ENCODE measurements at places on chromosomes 6 and 20.
A peak's percentile ranks its signal among the peaks of the same experiment; 100 is the strongest.

- DNase-seq = no peak
Measured at GRCh38 chr6:37850728-37851285, 31.3 kb downstream of the ZFAND3 start.

DNA sequence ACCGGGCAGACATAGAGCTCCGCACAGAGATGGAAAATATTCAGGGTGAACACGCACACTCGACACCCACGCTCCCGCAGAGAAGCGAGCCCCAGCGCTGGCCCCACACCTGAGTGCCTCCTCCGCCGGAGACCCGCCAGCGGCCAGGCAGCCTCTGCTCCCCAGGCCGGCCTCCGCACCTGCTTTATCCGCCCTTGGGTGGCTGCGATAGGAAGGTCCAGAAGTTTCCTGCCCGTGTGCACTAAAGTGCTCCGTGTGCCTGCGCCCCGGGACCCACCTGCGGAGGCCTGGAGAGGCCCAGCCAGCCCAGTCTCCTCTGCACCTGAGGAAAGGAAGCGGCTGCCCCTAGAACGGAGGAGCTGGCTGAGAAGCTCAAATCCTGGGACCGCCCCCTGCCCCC, 10.8 kb upstream of the FOXC1 start:
- DNase-seq = no peak

DNA sequence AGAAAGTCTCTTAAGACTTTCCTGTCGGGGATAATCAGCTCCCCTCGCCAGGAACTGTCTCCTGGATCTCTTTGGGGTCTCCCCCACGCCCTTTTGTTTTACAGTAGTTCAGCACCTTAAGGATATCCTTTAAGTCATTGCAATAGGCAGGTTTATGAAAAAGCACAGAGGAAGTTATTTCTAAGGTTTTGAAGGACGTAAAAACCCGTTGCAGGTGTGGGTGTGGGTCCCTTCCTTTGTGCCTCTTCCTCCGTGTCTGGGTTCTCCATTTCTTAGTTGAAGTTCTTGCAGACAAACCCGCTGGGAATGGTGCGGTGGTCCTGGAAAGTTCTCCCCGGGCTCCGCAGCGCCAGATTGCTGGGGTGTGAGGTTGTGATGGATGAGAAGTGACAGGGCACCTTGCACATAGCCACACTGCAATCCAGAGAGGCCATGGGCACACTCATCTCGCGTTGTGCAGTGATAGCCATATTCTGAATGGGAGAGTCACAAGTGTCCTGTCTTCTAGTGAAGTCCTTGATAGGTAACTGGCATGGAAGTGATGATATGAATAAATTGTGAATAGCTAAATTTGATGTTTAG, 65.2 kb downstream of the GTF2H5 start:
- peak; percentile 9 for DNase-seq

GRCh38 chr6:81767163-81767891, 14.8 kb upstream of the TENT5A start:
- DNase-seq = no peak

DNA sequence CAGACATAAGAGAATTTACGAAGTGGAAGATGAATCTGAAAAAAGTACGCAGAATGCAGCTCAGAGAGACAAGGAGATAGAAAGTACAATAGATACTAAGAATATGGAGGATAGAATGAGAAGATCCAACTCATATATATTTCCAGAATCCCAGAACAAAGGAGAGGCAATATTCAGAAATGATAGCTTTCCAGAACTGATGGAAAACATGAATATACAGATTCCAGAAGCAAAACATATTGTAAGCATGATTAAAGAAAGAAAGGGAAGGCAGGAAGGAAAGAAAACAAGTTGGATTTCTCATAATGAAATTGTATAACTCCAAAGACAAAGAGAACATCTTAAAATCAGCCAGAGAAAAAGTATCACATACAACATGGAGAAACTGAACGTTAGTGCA, 22.9 kb downstream of the GFRA4 start:
- no peak for DNase-seq

- no peak for DNase-seq
Measured at GRCh38 chr20:51987812-51988211, 185.5 kb upstream of the SALL4 start.

DNA sequence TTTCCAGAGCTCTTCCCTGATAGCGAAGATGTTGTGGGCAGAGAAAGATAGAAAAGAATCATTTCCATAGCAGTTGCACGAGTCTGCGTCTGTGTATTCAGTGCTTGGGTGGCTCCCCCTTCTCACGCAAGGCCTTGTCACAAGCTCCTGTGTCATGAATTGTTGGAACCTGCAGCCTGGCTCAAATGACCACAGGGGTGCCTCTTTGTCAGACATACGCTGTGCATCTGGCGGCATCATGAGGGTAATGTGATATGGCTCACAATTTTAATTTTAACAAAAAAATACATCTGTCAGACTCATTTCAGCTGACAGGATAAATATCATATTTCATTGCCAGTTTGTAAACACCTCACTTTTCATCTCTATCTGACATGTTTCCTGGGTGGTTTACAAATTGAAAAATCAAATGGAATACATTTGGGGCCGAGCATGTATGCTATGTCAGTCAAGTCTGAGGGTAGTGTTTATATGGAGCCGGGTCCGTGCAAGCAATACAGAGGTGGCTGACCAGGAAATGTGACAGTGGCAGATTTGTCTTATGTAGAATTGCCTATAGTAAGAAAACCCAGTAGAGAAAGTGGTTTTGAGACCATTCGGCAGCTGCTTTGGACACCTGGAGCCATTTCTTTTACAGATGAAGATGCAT, 90.9 kb downstream of the CAP2 start:
- DNase-seq = no peak

GRCh38 chr6:9025796-9026394, 590.5 kb upstream of the SLC35B3 start:
- no peak for DNase-seq

GRCh38 chr6:50842861-50843384, 24.3 kb downstream of the TFAP2B start:
- DNase-seq = no peak

- no peak for DNase-seq
Measured at GRCh38 chr20:5779071-5779900, 29.1 kb downstream of the SHLD1 start.

GRCh38 chr6:47135772-47136171, 93.6 kb upstream of the ADGRF1 start:
- no peak for DNase-seq

DNA sequence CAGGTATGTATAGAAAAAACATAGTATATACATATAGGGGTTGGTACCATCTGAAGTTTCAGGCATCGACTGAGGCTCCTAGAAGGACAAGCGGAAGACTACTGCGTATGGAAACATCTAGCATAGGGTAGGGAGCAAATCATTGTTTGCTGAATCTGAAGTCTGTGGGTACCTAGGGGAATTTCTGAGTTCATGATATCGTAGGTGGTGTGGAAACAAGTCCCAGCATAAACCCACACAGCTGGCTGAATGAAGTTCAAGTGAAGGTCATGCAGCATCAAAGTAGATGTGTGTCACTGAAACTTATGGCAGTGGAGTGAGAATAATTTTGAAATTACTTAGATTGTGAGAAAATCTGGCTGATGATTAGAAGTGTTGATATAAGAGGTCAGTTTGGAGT, 39.4 kb downstream of the MAP7 start:
- DNase-seq = no peak

DNA sequence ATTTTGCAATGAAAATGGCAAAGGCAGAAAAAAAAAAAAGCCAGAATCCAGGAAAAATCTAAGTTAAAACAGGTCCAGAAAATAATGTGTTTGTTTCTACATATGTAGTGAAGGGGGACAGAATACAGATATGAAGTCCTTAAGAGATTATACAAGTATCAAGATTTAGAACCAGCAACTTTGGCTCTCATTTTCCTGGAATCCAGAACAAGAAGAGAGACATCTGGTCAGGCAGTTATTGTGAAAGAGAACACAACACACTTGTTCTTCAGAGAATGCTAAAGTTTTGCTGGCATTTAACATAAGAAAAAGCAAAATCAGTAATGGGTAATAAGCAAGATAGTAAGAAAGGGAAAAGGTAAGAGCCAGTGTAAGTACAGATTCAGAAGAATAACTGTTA, 21.1 kb downstream of the BAG2 start:
- DNase-seq = no peak

DNA sequence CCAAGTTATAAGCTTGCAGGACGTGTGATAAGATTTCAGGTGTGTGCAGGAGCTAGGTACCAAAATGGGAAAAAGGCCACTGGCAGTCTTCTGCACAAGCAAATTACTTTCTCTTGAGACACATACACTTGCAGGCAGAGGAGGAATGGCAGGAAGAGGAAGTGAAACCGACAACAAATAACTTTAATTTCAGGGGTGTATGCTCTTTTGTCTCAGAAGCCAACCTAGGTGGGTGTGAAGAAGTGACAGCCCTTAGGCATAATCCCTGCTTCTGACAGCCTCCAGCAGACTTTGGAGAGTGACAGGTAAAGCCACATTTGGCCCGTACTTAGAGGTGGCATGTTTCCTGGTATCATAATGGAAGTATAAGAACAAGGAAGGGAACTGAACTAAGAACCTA, 118.8 kb upstream of the TRAF3IP2 start:
- peak; percentile 41 for DNase-seq

- DNase-seq = no peak
Measured at GRCh38 chr20:52105442-52106422, 85.8 kb downstream of the ZFP64 start.

- no peak for DNase-seq
Measured at GRCh38 chr20:15700147-15700765, 873.0 kb downstream of the KIF16B start.

DNA sequence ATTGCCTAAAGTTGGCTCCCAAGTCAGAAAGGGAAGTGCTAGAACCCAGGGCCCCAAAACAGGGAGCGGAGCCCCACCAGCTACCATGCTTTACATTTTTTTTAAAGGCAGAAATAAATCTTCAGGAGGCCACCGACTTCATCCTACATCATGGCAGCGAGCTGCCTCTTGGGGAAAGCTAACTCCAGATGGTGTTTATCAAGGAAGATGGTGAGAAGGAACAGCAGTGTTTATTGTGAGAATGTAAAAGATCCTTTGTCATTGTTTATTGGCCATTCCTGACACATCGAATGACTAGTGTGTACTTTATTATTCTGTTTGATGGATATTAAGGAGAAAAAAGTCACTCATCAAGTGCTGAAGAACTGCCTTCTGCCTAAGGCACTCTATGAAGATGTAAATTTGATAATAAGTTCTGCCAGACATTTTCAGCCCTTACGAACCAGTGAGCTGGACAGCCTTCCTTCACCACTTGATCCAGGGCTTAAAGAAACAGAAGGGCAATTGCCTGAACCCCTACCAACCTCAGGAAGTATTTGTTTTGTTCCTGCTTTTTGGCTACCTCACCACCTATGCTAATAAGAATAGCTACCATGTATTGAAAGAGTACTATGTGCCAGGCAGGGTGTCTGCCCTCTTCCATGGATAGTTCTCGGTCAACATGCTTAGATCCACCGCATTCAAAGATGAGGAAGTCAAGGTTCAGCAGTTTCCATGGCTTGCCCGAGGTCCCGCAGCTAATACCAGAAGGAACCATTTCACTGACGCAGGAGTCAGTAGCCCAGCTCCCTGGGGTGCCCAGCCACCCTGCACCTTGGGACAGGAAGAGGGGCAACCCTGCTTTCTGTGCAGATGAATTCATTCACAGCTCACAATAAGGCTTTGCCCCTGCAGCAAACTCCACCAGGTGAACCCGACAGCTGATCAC, 194.7 kb upstream of the RREB1 start:
- no peak for DNase-seq

DNA sequence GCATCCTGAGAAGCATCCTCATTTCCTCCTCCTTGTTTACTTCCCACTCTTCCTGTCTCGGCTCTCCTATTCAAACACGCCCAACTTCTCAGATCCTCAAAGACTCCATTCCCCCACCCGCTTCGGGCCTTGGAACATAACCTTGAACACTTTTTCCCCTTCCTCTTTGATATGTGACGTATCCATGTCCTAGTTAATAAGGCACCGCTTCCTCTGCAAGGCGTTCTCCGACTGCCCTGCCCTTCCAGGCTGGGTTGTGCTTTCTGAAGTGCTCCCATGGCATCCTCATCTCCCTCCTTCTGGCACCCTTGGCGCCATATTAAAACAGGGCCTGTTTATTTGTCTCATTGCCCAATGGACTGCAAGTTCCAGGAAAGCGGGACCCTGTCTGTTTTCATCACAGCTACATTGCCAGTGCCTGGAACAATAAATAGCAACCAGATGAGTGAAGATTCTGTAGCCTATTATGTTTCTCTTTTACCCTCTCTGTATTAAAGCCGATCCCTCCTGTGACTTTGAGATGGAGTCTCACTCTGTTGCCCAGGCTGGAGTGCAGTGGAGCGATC, 115.3 kb upstream of the TRAF3IP2 start:
- DNase-seq = no peak

DNA sequence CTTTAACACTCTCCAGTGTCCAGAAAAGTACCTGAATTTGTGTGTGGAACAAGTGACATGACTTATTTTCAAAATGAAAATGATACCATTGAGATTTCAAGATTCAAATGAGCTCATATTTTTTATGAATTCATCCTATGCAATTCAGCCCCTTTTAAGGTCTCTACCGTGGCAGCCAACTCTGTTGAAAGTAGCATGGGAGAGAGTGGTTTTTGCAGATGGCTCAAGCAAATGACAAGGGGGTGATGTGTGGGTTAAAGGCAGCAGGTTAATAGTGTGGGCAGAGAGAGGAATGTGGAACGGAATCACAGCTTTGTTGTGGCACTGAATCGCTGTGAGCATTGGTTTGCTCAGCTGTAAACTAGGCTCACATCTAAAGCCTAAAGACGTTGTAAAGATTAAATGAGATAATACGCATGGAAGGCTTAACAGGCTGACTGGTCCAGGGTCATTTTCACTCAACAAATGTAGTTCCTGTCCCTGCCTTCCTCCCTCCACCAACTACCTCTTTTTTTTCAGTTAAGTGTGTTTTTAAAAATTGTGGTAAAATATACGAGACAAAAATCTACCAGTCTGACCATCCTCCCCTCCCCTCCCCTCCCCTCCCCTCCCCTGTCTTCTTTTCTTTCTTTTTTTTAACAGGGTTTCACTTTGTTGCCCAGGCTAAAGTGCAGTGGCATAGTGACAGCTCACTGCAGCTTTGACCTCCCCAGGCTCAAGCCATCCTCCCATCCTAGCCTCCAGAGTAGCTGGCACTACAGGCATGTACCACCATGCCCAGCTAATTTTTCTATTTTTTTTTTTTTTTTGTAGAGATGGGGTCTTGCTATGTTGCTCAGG, 114.7 kb upstream of the ZNF217 start:
- peak; percentile 28 for DNase-seq

GRCh38 chr20:51696304-51697071, 71.7 kb downstream of the ATP9A start:
- DNase-seq = no peak

DNA sequence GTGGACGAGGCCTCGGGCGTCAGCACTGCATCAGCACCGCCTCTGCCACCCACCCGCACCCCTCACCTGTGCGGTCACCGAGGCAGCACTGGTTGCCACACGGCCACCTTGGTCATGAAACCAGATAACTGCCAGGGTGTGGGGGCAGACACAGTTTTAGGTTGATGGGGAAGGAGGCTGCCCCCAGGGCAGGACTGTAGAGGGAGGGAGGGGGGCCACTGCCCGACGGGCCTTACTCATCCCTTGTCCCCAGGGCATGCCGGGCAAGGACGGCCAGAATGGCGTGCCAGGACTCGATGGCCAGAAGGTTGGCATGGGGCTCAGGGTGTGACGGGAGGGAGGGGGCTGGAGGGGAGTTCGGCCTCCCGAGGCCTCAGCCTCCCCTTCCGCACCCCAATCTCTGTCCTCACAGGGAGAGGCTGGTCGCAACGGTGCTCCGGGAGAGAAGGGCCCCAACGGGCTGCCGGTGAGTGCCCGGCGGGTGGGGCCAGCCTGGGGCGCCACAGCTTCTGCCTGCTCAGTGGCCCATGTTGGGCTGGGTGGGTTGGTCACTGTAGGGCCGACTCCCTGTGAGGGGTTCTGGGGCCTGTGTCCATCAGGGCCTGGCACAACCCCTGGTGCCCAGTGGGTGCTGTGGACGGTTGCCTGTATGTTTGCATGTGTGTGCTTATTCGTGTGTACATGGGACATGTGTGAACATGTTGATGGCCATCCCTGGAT, 11.8 kb downstream of the COL9A3 start:
- DNase-seq = no peak

Data from CD4-positive, alpha-beta T cell treated with Interleukin-17A for 4 hours (primary cell).